AG09309 (cell line): ENCODE measurements at places on chromosomes 1 and 21.

DNA sequence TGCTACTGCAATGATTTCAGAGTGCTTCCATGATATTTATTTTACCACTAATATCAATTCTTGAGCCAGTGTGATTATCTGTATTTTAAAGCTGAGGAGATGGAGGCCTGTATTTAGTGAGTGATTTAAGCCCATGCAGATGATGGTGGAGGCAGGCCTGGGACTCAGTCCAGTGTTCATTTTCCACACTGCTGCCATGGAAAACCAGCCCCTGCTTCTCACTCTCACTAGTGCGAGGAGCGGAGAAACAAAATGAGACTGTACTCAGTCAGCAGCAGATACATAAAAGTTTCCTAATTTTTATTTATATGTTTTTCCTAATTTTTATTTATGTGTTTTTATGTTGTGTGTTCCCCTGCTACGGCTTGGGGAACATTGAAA lies 32.8 kb downstream of the LRRC8B start:
- DNase-seq: no peak

- no peak for DNase-seq
Measured at GRCh38 chr21:16116798-16117197, 387.0 kb downstream of the USP25 start.

- DNase-seq: no peak
Measured at GRCh38 chr1:115827452-115828044, 13.4 kb downstream of the NHLH2 start.

GRCh38 chr21:15617964-15618363 lies 111.8 kb upstream of the USP25 start:
- no peak for DNase-seq

GRCh38 chr1:171257607-171258076 lies 9.3 kb downstream of the FMO1 start:
- DNase-seq: no peak

- no peak for DNase-seq
Measured at GRCh38 chr1:197269053-197269452, 1.0 kb downstream of the CRB1 start.

- no peak for DNase-seq
Measured at GRCh38 chr1:156530006-156530405, 29.4 kb upstream of the MEF2D start.
